Activated CD8-positive, alpha-beta T cell treated with anti-CD3 and anti-CD28 coated beads for 36 hours (primary cell): ENCODE measurements at places on chromosomes 2 and 18.
A peak's percentile ranks its signal among the peaks of the same experiment; 100 is the strongest.

- H3K27ac ChIP-seq, result no peak overlapping the region
- H3K4me3 ChIP-seq, result no peak overlapping the region
- no peaks in the 10 kb centered on the region for H3K4me1 ChIP-seq
Measured at GRCh38 chr2:221961561-221961960, 337.2 kb downstream of the PAX3 start.

GRCh38 chr2:795531-796041, 118.4 kb upstream of the TMEM18 start:
- H3K4me1 ChIP-seq, result no peaks in the 10 kb centered on the region
- H3K27ac ChIP-seq, result no peak overlapping the region
- no peak for DNase-seq
- peaks cover 2% of the 10 kb centered on the region for H3K27me3 ChIP-seq

DNA sequence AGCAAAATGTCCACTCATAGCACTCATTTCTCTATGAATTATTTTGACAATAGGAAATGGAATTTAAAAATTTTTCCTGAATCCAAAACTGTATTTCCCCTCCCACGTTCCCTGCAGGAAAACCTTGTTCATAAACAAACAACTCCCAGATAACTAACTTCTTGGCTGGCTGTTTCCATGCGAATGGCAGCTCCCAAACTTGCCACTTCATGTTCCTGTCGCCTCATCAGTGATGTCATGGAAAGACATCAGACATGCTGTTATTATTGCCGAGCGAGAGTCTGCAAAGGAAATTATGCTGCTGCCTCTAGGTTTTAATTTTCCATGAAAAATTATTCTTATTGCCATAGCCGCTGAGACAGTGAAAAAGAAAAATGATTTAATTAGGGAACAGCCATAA, 117.0 kb upstream of the RIOK3 start:
- H3K36me3 ChIP-seq, result peaks cover 9% of the 10 kb centered on the region
- no peak for DNase-seq
- peaks cover 4% of the 10 kb centered on the region for H3K4me1 ChIP-seq

DNA sequence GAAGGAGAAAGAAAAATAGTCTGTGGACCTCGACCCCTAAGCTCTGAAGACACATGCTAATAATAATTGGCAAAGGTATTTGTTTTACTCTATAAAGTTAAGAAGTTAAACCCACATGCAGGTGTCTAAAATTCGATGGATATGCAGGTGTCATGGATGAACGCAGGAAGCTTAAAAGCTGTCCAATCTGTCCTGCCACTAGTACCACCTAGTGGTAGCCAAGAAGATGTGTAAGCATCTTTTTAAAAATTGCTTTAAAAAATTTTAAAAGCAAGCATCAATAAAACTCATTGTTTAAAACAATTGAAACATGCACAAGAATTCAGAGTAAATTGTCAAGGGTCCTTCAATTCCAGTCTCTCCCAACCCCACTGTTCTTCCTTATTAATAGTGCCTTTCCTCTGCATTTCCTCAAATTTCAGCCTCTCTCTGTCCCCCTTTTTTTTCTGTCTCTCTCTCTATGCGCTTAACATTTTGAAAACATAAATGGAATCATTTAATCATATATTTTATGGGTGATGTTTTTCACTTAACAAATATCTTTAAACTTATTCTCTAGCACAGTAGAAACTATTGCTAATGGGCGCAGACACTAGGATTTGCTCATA, 30.6 kb upstream of the PPP3R1 start:
- H3K4me1 ChIP-seq, result no peaks in the 10 kb centered on the region
- H3K27ac ChIP-seq, result no peak overlapping the region
- no peaks in the 10 kb centered on the region for H3K36me3 ChIP-seq
- peak; percentile 16 for DNase-seq

DNA sequence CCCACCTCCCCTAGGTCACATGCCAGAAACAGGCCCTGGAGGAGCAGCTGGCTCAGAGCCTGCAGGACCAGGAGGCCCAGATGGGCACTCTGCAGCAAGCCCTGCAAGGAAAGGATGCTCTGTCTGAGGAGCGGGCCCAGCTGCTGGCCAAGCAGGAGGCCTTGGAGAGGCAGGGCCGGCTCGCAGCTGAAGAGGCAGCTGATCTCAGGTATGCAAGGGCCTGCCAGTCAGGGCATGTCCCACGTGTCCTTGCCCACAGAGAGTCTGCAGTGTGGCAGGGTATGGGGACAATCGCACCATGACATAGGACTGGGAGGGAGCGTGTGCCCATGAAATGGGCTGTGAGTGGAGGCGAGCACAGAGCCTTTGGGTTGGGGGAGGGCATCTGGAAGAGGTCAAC, 39.9 kb downstream of the CROCC2 start:
- H3K36me3 ChIP-seq, result no peaks in the 10 kb centered on the region
- no peaks in the 10 kb centered on the region for H3K27me3 ChIP-seq
- H3K27ac ChIP-seq, result no peak overlapping the region
- H3K4me1 ChIP-seq, result no peaks in the 10 kb centered on the region

- H3K27ac ChIP-seq, result no peak overlapping the region
- peaks cover 1% of the 10 kb centered on the region for H3K4me1 ChIP-seq
- DNase-seq, result peak; percentile 36
- no peaks in the 10 kb centered on the region for H3K36me3 ChIP-seq
- H3K4me3 ChIP-seq, result no peak overlapping the region
Measured at GRCh38 chr2:120308038-120308910, 37.7 kb upstream of the INHBB start.

- H3K27me3 ChIP-seq, result no peaks in the 10 kb centered on the region
- peaks cover 26% of the 10 kb centered on the region for H3K4me1 ChIP-seq
- H3K4me3 ChIP-seq, result no peak overlapping the region
- no peak overlapping the region for H3K27ac ChIP-seq
Measured at GRCh38 chr18:13522861-13523660, 203.3 kb downstream of the FAM210A start.

DNA sequence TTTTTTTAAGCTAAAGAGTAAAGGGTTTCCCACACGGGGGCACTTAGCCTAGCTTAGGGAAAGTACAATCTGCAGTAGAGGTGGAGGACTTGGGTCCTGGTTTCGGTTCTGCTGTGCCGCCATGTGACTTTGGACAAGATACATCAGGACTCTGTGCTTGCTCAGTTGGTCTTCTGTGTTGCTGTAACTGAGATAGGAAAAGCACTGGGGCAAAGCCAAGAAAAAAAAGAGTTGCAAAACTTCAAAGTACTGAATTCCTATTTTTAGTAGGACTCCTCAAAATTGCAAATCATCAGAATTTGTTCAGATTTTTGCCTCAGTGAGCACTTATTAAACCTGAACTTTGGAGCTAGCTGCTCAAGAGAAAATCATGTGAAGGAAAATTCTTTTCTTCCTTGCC, 96.3 kb upstream of the STON1 start:
- no peaks in the 10 kb centered on the region for H3K36me3 ChIP-seq
- peaks cover 1% of the 10 kb centered on the region for H3K4me1 ChIP-seq
- H3K27me3 ChIP-seq, result no peaks in the 10 kb centered on the region
- H3K4me3 ChIP-seq, result no peak overlapping the region

- peaks cover 67% of the 10 kb centered on the region for H3K4me1 ChIP-seq
- H3K36me3 ChIP-seq, result peaks cover 6% of the 10 kb centered on the region
- peak overlapping the region; percentile 85 for H3K27ac ChIP-seq
- peak; percentile 41 for DNase-seq
- H3K27me3 ChIP-seq, result no peaks in the 10 kb centered on the region
Measured at GRCh38 chr2:160482673-160483072, 10.9 kb downstream of the RBMS1 start.

DNA sequence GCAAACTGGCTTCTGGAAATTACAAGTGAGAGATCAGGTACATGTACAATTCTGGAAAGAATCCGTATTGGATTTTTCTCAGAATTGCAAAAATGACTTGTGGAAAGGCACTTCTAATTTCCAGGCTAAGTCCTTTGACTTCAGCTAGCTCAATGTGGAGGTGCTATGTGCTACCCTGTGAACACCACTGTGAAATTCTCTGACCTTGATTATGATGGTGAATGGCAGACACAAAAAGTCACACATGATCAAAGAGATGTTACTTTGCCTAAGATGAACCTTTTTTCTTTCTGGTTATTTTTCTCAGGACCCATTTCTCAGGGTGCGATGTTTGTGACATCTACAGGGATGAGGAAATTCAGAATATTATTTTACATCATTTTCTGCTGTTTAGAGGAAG, 856.6 kb upstream of the VRK2 start:
- no peaks in the 10 kb centered on the region for H3K27me3 ChIP-seq
- H3K36me3 ChIP-seq, result no peaks in the 10 kb centered on the region
- H3K4me3 ChIP-seq, result no peak overlapping the region
- H3K27ac ChIP-seq, result no peak overlapping the region
- no peaks in the 10 kb centered on the region for H3K4me1 ChIP-seq

DNA sequence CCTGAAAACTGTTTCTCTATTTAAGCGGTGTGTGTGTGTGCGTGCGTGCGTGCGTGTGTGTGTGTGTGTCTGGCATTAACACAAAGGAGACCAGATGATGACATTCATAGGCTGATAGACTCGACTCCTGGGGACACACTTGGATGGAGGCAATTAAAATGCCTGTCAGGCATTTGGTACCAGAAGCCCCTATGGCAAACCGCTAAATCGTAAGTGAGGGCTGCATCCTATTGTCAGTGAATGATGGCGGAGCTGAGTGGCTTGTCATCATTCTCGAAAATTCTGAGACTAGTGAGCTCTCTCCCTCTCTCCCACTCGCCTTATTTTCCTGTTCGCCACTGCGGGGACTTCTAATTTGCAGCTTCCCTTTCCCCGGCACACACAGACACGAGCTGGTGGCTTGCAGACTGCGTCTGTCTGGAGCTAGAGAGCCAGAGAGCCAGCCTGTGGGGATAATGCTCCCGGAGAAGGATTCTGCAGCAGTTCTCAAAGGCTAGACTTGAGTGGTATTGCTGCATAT, 155.4 kb downstream of the MAP2 start:
- no peaks in the 10 kb centered on the region for H3K4me1 ChIP-seq
- DNase-seq, result no peak
- peak overlapping the region; percentile 6 for H3K4me3 ChIP-seq
- no peaks in the 10 kb centered on the region for H3K36me3 ChIP-seq

DNA sequence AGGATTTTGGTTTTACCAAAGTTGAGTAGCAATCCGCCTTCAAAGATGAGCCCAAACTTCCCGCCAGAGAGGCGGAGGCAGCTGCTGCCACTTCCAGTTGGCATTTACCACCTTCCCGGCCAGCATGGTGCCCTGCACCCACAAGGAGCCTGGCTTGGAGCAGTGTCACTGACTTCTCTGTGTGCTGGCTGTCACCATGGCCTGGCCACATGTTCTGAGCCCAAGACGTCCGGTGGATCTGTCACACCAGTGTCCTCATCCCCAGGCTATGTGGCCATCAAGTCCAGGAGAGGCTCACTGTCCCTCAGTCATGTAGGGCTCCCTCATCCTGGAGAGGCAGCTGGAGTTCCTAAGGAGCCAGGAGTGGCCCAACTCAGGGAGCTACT, 100.6 kb downstream of the ACKR3 start:
- H3K27me3 ChIP-seq, result peaks cover under 1% of the 10 kb centered on the region
- H3K4me1 ChIP-seq, result no peaks in the 10 kb centered on the region
- no peak for DNase-seq
- H3K4me3 ChIP-seq, result no peak overlapping the region
- no peaks in the 10 kb centered on the region for H3K36me3 ChIP-seq
- no peak overlapping the region for H3K27ac ChIP-seq

DNA sequence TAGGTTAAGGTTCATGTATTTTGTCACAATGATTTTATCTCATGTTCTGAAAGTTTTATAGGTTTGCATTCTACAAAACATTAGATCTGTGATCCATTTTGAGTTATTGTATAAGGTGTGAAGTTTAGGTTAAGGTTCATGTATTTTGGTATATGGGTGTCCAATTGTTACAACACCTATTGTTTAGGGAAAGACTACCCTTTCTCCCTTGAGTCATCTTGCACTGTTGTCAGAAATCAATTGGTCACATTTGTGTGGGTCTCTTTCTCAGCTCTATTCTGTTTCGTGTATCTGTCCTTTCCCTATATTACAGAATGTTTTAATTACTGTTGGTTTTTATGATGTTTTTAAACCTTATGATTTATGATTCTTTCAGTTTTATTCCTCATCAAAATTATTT, 192.3 kb downstream of the MCFD2 start:
- no peak overlapping the region for H3K4me3 ChIP-seq
- H3K27ac ChIP-seq, result no peak overlapping the region
- H3K36me3 ChIP-seq, result peaks cover 9% of the 10 kb centered on the region

DNA sequence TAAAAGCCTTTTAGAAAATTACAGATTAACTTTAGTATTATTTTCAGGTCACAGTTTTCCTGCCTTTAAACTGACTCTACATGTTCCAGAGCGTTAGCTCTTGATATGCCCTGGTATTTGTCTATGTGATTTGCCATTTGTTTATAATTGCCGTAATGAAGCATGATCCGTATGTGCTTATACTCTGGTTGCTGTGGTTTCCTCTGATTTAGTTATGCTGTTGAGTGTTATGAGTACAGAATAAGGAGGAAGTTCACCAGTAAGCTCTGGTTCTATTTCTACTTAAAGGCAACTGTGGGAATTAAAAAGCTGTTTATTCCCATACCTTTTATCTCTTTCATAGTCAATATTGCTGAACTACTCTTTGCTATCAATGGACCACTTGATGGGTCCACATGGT, 123.5 kb downstream of the OSBPL6 start:
- DNase-seq, result no peak
- no peaks in the 10 kb centered on the region for H3K36me3 ChIP-seq
- H3K4me1 ChIP-seq, result no peaks in the 10 kb centered on the region
- no peak overlapping the region for H3K4me3 ChIP-seq
- H3K27me3 ChIP-seq, result peaks cover 9% of the 10 kb centered on the region

DNA sequence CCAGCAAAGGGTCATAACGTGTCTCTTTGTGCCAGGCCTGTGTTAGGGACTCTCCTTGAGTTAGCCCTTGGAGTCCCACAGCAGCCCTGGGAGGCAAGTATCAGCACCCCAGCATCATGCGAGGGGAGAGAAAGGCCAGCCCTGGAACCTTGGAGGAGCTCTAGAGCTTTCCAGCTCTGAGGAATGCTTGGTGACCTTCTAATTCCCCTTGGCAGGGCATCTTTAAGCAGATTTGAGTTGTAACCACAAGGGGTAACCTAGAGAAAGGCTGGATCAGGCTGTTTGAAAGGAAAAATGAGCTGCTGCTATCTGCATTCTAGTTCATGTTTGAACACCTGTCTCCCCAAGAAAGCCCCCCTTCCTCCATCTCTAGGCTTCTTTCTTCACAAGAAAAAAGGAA, 23.8 kb upstream of the ODC1 start:
- peaks cover 3% of the 10 kb centered on the region for H3K4me1 ChIP-seq
- no peak overlapping the region for H3K4me3 ChIP-seq
- no peak overlapping the region for H3K27ac ChIP-seq
- no peaks in the 10 kb centered on the region for H3K36me3 ChIP-seq
- H3K27me3 ChIP-seq, result no peaks in the 10 kb centered on the region

- H3K27ac ChIP-seq, result no peak overlapping the region
- no peak overlapping the region for H3K4me3 ChIP-seq
- H3K4me1 ChIP-seq, result no peaks in the 10 kb centered on the region
Measured at GRCh38 chr2:23803264-23803964, 123.5 kb downstream of the ATAD2B start.

DNA sequence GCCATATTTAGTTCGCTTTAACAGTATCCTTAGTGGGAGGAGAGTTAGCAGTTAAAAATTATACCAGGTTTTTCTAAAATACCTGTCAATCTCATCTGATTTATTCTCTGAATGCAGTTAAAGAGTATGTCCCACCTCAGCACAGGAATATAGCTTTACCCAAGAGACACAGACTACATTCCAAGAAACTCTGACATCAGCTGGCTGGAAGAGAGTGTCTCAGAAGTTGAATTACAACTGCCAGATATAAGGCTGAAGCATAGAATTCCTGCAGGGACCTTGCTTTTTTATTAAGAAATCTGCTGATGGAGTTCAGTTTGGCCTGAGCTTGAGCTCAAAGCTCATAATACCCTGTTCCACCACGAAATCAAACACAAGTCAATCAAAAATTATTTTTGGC, 25.4 kb upstream of the CNTNAP5 start:
- H3K27me3 ChIP-seq, result no peaks in the 10 kb centered on the region
- no peak for DNase-seq
- no peak overlapping the region for H3K4me3 ChIP-seq
